ENCODE measurements at places on chromosomes 6 and 20. TPM values are rescaled to one million over a fixed set of nuclear protein-coding genes. Genes with fewer than 3 reads are reported as not detected.

Gene PACSIN1
- total RNA-seq, result not detected

Gene SAMHD1
- total RNA-seq, result 49.2 TPM

Gene ACTL10
- 1.8 TPM for total RNA-seq

Gene KCNG1
- 1.6 TPM for total RNA-seq

Gene UFL1
- 35.2 TPM for total RNA-seq

Gene SLC22A16
- total RNA-seq, result not detected

Gene HLA-DPB1
- total RNA-seq, result 12.5 TPM

Gene OXT
- 1.2 TPM for total RNA-seq

Gene HFE
- total RNA-seq, result 1.3 TPM

Gene ID4
- not detected for total RNA-seq

Gene IMPG1
- not detected for total RNA-seq

Gene KDM1B
- total RNA-seq, result 9.9 TPM

Gene GGT7
- total RNA-seq, result 23.1 TPM

Gene SRSF12
- total RNA-seq, result 0.23 TPM

Gene GSTA4
- 17.5 TPM for total RNA-seq

Gene MPIG6B
- total RNA-seq, result 0.10 TPM

Gene TCP11
- not detected for total RNA-seq

Gene SLC17A9
- total RNA-seq, result 10.2 TPM

Gene FAM217A
- not detected for total RNA-seq

Gene CFAP206
- total RNA-seq, result not detected

Gene ENPP4
- total RNA-seq, result 5.8 TPM

Gene MUC21
- not detected for total RNA-seq

Gene GABBR1
- 26.6 TPM for total RNA-seq

Gene SERPINB1
- total RNA-seq, result 131 TPM

Gene TAF8
- total RNA-seq, result 70.4 TPM

Gene PKHD1
- total RNA-seq, result 0.02 TPM

Gene HSD17B8
- 36.0 TPM for total RNA-seq

Gene SEMG2
- total RNA-seq, result not detected

Gene CALHM5
- total RNA-seq, result not detected

Gene MATN4
- total RNA-seq, result 5.1 TPM

Gene VSX1
- not detected for total RNA-seq

Gene HLA-DOA
- 3.9 TPM for total RNA-seq

Gene MAPK13
- 68.2 TPM for total RNA-seq

Gene RBM38
- total RNA-seq, result 79.8 TPM

Data from activated T-cell treated with anti-CD3 and anti-CD28 coated beads, Interleukin-2, amount 50 U/mL, for 72 hours (primary cell).